ENCODE measurements at places on chromosomes 1 and 21.

DNA sequence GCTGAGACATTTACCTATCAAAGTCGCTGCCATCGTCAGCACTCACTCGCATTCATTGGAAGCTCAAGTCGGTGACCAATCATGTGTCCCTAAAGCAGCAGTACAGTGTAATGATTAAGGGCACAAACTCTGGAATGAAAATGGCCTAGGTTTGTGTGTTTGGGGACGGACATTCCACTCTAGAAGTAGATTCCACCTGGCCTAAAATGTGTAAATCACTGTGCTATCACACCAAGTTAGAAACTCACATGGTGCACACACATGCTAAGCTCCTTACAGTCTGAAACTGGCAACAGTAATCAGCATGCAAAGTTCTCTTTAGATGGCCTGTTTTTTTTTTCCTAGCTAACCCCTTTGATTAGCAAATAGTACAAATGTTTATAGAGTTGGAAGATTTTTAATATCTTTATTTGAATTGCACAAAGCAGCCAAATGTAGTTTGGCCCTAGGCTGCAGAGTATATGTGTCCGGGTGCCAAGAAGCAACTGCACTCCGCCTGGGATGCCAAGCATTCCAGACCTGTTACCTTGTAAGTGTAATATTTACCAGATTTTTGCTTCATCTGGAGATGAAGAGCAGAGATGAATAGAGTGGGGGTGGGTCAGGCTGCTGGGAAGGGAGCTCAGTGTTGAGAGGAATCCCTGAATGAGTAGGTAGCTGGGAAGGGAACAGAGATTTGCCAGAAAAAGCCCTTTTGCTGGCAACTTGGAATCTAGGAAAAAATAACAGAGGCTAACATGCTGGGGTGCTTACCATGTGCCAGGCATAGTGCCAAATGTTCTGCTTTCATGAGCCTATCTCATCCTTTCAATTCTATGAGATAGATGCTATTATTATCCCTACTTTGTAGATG is 35.2 kb downstream of the TGFB2 start:
- no peak for DNase-seq

DNA sequence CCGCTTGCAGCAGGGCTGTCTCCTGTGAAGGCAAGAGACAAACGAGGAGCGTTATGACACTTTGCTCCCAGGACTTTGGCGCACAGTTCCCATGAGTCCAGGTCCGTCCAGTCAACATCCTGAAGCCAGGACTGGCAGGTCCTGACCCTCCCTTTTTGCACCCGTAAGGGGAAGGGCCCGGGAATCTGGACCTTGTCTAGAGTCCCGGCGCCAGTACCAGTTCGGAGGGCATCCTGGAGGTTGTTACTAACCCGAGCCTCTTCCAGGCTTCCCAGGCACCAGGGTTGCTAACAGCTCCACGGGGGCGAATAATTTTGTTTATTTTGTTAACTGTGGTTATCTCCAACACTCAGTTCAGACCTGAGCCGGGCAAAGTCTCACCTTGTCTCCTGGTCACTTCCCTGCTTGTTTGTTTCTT is 682 bp upstream of the RWDD3 start:
- no peak for DNase-seq

DNA sequence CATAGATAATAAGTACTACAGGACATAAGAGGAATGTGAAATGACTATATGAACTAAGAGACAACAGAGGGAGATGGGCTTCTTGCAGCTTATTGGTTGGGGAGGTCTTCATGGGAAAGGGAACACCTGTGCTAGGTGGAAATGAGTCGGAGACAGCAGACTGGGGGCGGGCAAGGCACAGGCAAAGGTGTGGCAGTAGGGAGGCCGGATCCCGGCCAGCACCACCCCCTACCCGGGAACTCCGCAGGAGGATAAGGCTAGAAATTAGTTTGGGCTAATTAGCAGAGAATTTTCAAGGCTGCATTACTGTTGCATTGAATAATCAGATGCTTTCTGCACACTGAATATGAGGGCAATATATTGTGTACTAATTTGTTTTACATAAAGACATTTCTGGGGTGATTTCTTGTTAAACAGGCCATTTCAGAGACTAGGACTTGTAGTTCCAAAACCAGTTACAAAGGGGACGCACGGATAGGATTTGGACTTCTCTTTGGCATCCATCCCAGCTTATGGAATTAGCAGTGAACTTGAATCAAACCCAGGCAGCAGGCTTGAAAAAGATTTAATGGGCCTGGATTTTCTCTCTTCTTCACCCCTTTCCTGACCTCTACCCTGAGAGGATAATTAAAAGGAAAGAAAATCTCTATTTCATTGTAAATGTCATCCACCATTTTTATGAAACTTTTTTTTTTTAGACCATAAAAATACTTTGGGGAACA is 2.2 kb upstream of the HUNK start:
- DNase-seq = no peak

DNA sequence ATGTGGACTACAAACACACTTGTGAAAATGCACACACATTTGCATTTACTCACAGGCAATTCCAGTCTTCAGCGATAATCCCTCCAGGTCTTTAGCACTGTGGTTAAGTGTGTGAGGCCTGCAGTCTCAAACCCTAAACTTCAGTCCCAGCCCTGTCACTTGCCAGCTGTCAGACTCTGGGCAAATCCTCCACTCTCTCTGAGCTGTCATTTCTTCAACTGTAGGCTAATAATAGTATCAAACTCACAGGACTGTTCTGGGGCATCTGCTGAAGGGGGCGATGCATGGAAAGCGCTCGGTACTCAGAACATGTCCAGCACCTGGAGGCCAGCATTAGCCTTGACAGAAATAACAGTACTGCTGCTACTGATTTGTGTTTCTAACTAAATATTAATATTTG is 48.2 kb downstream of the NEK2 start:
- DNase-seq = no peak

DNA sequence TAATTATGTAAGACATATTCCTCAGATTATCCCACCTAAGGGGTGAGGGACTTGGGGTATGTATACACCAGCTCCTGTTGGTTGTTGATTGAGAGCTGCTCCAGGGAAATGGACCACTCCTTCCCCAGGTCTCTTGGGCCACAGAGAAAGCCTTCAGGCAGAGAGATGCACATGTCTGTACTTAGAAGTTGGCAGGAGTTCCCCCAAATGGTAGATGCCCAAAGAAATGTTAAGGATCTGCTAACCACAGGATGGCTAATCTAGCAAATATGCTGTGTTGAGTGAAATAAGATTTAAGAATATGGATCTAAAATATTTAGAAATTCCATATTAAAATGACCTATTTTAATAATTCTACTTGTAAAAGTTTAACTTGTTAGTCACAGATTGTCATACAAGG is 100.8 kb upstream of the DNAH14 start:
- DNase-seq = no peak

- no peak for DNase-seq
Measured at GRCh38 chr1:49102752-49103151, 326.1 kb upstream of the BEND5 start.

DNA sequence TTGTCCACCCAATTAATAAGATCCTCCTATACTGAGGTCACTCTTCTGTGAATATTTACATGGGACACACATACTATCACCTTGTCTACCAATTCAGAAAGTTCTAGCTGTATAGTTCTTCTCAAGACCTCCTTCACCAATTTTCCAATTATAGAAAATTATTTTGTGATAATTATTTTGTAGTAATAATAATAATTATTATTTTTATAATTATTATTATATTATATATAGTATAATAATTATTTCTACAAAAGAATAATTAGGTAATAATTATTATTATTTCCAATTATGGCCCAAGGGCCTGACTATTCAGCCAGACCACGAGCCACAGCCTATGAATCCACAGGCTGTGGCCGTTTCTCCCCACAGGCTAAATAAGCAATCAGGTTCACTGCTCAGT is 164.1 kb upstream of the IGSF21 start:
- no peak for DNase-seq

DNA sequence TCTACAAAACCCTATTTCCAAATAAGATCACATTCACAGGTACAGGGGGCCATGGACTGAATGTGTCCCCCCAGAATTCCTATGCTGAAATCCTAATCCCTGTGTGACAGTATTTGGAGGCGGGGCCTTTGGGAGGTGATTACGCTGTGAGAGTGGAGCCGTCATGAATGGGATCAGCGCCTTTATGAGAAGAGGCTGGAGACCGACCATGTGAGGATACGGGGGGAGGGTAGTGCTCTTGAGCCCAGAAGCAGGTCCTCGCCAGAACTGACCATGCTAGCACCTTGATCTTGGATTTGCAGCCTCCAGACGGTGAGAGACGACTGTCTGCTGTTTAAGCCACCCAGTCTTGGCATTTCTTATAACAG is 23.8 kb upstream of the KIF26B start:
- no peak for DNase-seq

DNA sequence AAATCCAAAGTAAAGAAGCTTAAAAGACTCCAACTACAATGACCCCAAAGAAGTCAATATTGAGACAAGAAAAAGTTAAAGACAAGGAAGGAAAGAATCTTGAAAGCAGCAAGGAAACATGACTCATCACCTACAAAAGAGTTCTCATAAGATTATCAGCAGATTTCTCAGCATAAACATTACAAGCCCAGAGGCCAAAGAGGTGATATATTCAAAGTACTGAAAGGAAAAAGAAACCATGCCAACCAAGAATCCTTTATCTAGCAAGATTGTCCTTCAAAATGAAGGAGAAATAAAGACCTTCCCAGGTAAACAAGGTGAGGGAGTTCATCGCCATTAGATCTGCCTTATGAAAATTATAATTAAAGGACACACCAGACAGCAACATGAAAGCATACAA is 49.8 kb downstream of the CSMD2 start:
- DNase-seq = no peak
